Activated CD8-positive, alpha-beta memory T cell treated with anti-CD3 and anti-CD28 coated beads, Interleukin-2, amount 10 ng/mL, durations not matched to agents 7 days and 5 days (primary cell): ENCODE measurements at places on chromosomes 2 and 18.

- no peak for DNase-seq
These were observed 25.0 kb downstream of the BCL11A start for GRCh38 chr2:60528281-60529020.

GRCh38 chr18:73896685-73897084 lies 250.9 kb downstream of the FBXO15 start:
- DNase-seq, result no peak

DNA sequence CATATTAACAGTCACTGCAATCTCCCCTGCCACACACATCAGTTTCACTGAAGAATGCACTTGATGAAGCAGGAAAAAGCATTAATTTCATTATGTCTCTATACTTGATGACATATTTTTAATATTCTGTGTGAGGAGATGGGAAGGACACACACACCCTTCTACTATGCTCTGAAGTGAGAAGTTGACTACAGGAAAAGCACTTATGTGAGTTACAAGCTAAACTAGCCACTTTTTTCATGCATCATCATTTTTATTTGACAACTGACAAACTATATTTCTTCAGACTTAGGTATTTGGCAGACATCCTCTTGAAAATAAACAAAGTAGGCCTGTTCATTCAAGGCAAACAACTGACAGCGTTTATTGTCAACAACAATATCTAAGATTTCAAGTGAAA lies 150.4 kb upstream of the ID2 start:
- DNase-seq, result no peak

- DNase-seq, result no peak
These were observed 41.7 kb downstream of the ATOH8 start for GRCh38 chr2:85795331-85796045.

- DNase-seq, result no peak
These were observed 1.7 kb downstream of the TRAF3IP1 start for GRCh38 chr2:238322001-238322411.

GRCh38 chr2:222352981-222353380 lies 54.2 kb upstream of the PAX3 start:
- no peak for DNase-seq

GRCh38 chr18:24362757-24363156 lies 34.9 kb downstream of the OSBPL1A start:
- DNase-seq, result no peak

GRCh38 chr2:86566821-86567190 lies 3.6 kb upstream of the CHMP3 start:
- no peak for DNase-seq

GRCh38 chr2:96137321-96138178 lies 752 bp downstream of the ASTL start:
- no peak for DNase-seq

- DNase-seq, result peak; percentile 93
These were observed 261.6 kb downstream of the NAPG start for GRCh38 chr18:10787293-10787901.

DNA sequence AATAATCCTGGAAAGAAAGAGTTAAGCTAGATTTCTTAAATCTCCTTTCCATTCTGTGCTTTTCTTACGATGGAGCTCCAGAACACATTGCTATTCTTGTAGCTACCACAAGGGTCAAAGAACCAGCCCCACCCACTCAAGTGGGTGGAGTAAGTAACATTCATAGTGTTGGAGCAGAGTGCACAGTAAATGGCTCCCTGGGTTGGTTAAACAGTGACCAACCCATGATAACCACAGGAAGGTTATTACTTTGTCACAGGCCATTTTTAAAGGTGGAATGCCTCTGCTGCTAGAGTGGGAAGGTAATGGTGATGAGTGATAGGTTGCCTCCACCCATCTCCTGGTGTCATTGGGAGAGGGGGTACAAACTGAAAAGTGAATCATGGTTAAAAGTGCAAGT lies 13.9 kb downstream of the ARPC2 start:
- peak; percentile 66 for DNase-seq

- DNase-seq, result no peak
These were observed 3.2 kb upstream of the SLC20A1 start for GRCh38 chr2:112642561-112642960.

- DNase-seq, result no peak
These were observed 4.5 kb upstream of the GKN1 start for GRCh38 chr2:68969736-68970490.

- no peak for DNase-seq
These were observed 2.6 kb upstream of the HOXD11 start for GRCh38 chr2:176104316-176105077.
